ENCODE measurements at places on chromosomes 12 and 14.
A peak's percentile ranks its signal among the peaks of the same experiment; 100 is the strongest.

DNA sequence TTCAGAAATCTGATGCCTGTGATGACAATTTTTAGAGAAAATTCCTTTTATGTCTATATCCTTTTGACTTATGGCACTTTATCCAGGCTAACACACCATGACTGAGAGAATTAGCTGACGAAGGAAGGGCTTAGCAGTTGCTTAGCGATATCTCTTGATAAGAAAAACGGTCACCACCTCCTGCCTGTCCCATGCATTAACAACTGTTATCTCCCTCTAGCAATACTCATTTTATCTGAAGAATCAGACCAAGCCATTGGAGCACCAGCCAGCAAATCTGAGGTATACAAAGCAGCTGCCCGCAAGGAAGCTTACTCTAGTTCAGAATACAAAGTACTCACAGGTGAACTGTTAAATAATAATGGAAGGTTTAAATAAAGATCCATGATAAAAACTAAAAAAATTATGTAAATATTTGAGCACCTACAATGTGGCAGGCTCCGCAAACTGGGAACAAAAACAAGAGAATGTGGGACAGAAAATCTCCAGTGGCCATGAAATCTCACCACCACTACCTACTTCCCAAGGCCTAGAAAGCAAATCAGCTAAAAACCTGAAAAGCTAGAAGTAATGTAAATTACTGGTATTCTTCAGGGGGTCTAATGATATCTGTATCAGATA lies 24.3 kb downstream of the PPM1H start:
- DNase-seq: no peak

- DNase-seq: peak; percentile 86
Measured at GRCh38 chr12:64221651-64222008, 466 bp downstream of the KICS2 start.

DNA sequence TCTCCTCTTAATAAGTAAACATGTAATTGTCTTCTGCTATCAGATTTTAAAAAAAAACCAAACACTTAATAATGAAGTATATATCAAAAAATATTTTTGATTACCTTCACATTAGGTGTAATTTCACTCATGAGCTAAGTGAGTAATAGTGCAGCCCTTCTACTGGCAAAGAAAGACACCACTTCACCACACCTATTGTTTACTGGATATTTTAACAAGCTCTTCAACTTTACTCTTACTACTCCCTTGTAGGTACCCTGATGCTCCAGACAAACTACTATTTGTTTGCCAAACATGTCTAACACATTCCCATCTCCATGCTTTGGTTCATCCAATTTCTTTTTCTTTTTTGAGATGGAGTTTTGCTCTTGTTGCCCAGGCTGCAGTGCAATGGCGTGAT lies 36.9 kb upstream of the WDR89 start:
- no peak for DNase-seq

DNA sequence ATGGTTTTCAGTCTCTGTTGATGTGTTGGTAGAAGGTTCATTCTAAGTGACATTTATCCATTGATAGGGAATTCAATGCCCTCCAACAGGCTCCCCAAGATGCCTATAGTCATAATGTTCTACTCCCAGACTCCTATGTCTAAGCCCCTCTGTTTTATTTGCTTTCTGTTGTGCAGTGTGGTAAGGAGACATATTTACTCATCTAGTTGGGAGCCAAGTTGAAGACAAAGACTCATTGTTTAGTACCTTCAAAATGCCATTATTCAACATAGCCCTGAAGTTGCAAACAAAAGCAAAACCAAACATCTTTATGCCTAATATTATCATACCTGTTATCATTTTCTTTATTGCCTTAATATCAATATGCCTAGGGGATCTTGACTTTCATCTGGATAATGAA lies 302.1 kb downstream of the RMST start:
- DNase-seq: no peak

GRCh38 chr12:45779936-45780335 lies 50.4 kb downstream of the ARID2 start:
- no peak for DNase-seq
